ENCODE measurements at places on chromosomes 2 and 18.

- DNase-seq = no peak
Observed at GRCh38 chr18:75869162-75869561, 441.7 kb upstream of the SMIM21 start.

- DNase-seq = no peak
Observed at GRCh38 chr2:143616452-143616851, 487.2 kb downstream of the ARHGAP15 start.

GRCh38 chr2:25333981-25334380, 7.7 kb downstream of the DNMT3A start:
- DNase-seq = no peak

DNA sequence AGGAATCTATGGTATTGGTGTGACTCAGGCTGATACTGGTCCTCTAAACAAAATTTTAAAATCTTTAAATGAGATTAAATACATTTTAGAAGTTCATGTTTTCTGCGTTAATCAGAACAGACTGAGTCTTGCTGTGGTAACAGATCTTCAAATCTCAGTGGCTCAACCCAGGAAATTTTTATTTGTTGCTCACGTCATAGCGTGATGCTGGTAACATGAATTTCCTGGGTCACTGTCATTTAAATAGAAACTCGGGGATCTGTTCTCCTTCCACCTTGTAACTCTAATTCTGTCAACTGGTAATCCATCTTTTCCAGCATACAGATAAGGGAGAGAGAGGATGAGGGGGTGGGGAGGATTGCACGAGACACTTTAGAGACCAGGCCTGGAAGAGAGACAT, 90.0 kb downstream of the CDC42EP3 start:
- DNase-seq = no peak

DNA sequence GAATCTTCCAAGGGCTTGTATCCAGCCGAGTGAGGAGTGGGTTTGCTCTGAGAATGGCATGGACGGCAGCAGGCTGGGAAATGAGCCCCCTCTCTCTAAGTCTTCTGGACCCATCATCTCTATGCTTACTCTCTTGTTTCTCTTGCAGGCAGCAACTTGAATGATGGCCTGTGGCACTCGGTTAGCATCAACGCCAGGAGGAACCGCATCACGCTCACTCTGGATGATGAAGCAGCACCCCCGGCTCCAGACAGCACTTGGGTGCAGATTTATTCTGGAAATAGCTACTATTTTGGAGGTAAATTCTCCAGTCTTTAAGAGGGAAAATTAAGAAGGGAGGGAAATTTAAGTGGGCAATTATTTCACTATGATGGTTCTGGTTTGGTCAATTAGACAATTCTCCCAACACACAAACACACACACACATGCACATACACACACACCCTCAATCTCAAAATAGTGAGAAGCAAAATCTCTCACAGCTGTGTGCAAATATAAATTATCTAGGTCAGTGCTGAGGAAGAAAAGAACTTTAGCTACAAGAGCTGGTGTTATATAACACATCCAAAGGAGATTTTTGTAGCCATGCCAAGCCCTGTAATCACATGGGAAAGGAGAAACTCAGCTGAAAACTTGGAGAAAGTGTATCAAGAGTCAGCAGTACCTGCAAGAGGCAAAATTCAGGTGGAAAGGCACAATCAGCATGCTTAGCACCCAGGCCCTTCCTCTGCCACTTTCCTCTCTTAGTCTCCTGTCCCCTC, 499.2 kb downstream of the CNTNAP5 start:
- no peak for DNase-seq

GRCh38 chr2:241767464-241768250, 9.0 kb upstream of the GAL3ST2 start:
- peak; percentile 43 for DNase-seq

DNA sequence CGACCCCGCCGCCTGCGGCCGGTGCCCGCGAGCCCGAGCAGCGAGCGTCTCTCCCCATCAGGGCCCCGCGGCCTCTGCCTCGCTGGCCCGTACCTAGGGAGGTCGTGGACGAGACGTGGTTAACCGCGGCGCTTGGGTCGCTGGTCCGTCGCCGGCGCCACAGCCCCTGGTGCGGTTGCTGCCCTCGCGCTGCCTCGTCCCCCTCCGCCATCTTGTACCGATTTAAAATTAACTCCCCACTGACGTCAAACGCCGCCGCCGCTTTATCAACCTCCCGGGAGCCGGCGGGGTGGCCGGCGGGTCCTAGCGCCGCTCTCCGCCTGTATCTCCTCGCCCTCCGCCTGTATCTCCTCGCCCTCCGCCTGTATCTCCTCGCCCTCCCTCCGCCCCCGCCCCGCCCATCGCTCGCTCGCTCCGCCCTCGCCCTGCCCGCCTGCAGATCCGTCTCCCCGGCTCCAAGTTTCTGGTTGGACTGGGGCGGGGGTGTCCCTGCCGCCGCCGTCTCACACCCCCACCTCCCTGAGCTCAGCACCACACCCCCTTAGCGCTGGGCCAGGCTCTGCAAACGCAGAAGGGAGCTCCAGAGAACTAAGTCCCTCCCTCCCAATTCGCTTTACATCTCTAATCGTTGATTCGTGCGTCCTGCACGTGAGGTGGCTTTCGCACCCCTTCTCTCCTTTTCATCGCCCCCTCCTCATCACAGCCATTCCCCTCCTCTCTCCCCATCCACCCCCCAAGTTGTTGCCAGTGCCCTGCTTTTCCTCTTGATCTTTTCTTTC, at the start of gene ATL2:
Gene ATL2 (minus strand): TSS at position 224 of the 779 bp plus-strand sequence. CDS start 13 bp downstream, at position 211.
- DNase-seq = peak; percentile 99

DNA sequence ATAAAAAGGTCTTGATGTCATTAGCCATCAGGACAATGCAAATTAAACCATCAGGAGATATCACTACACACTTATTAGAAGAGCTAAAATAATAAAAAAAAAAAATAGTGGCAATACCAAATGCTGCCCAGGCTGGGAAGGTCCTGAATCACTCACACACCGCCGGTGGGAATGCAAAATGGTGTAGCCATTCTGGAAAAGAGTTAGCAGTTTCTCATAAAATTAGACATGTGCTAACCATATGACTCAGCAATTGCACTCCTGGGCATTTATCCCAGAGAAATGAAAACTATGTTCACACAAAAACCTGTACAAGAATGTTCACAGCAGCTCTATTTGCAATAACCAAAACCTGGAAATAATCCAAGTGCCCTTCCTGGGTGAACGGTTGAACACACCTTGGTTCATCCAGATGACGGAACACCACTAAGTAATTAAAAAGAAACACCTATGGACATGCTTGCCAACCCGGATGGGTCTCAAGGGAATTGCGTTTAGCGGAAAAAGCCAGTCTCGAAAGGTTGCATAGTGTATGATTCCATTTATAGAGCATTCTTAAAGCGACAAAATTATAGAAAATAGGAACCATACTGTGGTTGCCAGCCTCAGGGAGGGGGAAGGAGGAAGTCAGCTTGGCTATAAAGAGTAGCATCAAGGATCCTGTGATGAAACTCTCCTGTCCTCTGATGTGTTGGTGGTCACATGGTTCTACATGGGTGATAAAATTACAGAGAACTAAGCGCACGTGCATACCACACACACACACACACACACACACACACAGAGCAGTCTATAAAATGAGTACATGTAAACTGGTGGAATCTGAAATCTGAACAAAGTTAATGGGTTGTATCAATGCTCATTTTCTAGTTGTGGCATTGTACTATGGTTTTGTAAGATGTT, 4.6 kb downstream of the MBP start:
- DNase-seq = no peak

GRCh38 chr2:211349031-211349430, 792.6 kb downstream of the CPS1 start:
- DNase-seq = no peak

GRCh38 chr18:10563886-10564285, 38.1 kb downstream of the NAPG start:
- no peak for DNase-seq

DNA sequence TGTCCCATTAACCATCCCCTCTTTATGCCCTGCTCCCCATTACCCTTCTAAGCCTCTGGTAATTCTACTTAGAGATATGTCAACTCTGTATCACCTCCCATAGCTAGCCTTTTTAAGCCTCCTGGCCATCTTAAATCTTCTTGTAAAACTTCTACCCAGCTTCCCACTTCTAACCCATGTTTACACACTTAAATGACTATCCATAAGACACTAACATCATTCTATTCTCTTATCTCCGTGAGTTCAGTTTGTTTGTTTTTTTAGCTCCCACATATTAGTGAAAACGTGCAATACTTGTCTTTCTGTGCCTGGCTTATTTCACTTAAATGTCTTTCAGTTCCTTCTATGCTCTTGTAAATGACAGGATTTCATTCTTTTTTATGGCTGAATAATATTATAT, 42.4 kb downstream of the RAB3GAP1 start:
- DNase-seq = no peak

DNA sequence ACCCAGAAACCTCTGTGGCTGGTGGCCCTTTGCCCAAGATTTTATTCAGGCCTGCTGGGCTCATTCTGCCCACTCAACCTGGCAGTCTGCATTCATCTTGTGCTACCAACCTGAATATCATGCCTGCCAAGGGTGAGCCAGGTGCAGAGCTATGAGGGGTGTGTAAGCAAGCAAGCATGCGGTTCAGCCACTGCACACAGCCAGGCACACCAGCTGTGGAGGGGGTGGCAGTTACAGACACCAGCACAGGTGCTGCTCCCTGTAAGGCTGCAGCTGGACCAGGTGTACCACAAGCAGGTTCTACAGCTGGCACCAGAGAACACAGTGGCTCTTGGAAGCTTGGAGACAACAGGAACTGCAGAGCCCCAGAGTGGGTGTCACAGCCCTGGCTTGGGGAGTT, 633.2 kb downstream of the FBXO15 start:
- DNase-seq = no peak

GRCh38 chr2:221533299-221533698, 38.8 kb downstream of the EPHA4 start:
- DNase-seq = no peak

- DNase-seq = no peak
Observed at GRCh38 chr2:112189001-112189556, 50.9 kb downstream of the FBLN7 start.

DNA sequence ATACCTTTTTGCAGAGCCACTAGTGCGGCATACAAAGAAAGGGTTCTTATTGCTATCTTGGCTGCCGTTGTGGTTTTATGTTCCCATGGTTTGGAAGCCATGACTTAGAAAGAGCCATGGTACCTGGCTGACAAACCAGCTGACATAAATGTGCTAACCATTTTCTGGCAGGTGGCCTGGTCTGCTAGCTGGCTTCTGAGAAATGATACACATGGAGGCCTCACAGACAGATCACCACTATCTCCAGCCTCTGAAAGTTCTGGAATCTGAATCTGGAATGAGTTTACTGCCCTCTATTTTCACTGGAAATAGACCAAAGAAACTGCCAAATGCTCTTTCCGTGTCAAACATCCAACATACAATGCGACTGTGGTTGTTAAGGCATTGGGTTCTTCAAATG, 123.7 kb downstream of the QPCT start:
- DNase-seq = no peak

DNA sequence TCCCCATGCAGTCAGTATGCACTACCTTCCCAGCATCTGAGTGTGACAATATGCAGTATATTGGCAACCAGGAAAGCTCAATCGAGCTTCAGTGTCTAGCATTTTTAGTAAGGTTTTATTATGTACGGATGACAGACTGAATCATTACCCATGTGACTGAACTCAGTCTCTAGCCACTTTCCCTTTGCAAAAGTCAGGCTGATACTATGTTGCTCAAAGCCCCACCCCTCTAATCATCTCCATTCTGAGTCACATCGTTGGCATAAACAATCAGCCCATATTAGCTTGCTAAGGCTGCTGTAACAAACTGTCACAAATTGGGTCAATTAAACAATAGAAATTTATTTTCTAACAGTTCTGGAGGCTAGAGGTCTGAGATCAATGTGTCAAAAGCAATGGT, 25.8 kb upstream of the SRD5A2 start:
- no peak for DNase-seq

DNA sequence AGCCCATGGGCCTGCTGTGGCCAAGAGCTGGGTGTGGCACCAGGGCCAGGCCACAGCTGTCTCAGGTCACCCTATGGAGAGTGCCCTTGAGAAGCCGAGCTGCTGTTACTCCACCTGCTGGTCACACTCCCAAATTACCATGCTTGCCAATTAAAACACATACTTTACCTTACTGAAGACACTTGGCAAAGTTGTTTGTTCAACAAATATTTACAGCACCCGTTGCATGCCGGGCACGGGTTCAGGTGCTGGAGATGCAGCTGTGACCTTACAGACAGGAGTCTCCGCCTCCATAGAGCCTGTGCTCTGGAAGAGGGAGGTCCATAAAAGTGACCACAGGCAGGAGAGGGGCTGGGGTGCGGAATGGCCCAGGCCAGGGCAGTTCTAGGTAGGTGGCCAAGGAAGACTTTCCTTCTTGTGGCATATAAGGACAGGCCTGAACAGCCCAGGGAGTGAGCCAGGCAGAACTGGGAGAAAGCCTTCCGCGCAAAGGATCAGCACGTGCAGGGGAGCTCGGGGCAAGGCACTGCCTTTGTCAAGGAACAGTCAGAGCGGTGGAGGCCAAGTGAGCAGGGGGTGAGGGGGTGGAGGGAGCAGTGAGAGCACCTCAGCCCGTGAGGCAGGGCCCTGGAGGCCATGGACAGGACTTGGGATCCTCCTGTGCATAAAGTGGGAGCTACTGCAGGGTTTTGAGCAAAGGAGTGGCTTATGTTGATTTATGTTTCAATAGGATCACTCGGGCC, 23.6 kb upstream of the RBM44 start:
- peak; percentile 25 for DNase-seq

GRCh38 chr18:35137632-35138031, 96.4 kb downstream of the MAPRE2 start:
- DNase-seq = no peak

- DNase-seq = no peak
Observed at GRCh38 chr18:50509012-50509411, 50.9 kb upstream of the MAPK4 start.

DNA sequence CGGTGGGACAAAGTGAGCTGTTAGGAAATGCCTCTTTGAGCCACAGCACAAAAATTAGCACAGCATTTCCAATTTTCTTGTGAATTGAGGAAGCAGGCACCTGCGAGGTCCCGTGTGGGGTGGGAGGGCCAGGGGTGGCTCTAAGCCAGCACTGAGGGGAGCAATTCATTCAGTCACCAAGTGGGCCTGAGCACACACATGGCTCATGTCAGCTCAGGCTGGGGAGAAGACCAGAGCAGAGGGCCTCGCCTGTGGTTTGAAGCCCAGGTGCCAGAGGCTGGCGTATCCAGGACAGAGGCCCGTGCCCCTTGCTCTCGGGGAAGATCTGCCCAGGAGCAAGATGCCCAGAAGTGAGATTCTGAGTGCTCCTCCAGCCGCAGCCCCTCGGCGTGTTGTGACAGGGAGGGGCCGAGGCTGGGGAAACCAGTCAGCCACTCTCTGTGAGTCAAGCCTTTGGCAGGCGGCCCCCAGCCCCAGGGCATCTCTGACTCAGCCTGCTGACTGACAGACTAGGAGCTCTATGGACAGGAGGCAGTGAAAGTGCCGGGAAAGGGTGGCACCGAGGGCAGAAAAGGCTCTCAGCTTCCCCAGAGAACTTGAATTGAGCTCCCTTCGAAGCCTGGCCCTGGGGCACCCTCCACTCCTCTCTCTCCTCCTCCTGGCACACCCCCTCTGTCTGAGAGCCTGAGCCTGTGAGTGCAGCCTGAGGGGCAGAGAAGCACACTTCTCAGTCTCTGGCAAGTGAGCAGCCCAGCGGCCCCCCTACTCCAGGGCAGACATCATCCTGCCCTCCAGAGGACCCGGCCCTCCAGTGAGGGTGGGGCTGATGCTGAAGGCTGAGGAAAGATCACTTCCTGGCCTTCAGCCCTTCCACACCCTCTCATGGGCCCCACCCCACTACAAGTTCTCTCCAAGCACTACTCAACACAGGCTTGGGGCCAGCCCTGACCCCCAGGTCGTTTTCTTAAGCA, 32.3 kb downstream of the CYP26B1 start:
- no peak for DNase-seq

Measured in Peyer's patch (tissue), 4 donors.